Muscle of back (tissue), 13 donors: ENCODE measurements at places on chromosomes 7 and 10.
A peak's percentile ranks its signal among the peaks of the same experiment; 100 is the strongest.

DNA sequence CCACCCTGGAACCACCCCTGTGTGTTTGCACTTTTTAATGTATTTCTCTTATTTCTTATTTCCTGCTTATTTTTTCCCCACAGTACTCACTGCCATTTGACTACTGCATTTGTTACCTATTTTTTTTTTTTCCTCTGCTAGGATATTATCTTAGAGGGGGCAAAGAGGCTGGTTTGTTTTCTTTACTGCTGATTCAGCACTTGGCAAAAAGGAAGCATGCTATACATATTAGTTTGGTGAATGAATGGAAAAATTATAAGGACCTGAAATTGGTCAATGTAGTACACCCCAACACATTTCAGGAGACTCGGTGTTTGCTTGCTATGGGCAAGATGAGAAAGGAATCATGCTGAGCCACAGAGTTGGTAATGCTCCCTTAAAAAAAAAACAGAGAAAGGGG lies 193.5 kb downstream of the SORCS3 start:
- no peak for DNase-seq

DNA sequence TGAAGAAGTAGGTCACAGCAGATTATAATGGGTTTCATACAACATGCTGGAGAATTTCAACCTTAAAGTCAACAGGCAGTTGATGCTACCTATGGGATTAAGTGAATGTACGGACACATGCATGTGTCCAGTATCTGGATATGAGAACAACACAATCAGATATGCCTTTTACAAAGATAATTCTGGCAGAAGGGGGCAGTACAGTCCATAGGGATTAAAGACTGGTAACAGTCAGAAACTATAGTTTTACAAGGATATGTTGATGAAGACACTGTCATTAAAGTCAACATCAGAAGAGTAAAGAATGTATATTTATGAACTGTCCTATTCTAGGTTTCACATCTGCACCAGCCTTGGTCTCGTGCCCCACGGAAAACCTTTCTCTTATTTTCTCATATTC lies 41.5 kb downstream of the ANKMY2 start:
- DNase-seq: no peak

GRCh38 chr10:127997271-127997670 lies 90.4 kb downstream of the PTPRE start:
- DNase-seq: peak; percentile 71

DNA sequence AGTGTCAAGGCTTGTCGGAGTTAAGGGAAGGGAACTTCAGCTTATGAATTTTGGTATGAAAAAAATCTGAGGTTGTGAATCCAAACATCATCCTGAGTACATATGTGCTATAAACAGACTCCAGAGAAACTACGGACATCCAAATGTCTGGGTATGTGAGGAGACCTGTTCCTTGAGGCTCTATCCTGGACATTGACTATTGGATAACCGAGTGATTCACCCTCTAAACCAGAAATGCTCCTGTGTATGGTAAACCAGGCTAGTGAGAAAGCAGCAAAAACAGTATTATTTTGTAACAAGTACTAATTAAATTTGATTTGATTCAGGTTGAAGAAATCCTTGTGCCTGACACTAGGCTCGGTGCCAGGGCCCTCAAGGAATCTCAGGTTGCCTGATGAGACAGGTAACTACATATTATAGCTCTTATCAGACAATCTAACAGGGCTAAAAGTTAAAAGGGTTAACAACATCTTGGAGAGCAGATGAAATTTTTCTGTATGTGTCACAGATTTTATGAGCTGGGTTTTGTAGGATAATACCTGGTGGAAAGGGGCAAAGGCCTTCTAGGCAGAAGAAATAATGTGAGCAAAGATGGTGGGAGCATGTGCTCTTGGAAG lies 10.4 kb upstream of the STOX1 start:
- DNase-seq: no peak

- DNase-seq: no peak
These were observed 885.1 kb downstream of the CCSER2 start for GRCh38 chr10:85213493-85213892.

DNA sequence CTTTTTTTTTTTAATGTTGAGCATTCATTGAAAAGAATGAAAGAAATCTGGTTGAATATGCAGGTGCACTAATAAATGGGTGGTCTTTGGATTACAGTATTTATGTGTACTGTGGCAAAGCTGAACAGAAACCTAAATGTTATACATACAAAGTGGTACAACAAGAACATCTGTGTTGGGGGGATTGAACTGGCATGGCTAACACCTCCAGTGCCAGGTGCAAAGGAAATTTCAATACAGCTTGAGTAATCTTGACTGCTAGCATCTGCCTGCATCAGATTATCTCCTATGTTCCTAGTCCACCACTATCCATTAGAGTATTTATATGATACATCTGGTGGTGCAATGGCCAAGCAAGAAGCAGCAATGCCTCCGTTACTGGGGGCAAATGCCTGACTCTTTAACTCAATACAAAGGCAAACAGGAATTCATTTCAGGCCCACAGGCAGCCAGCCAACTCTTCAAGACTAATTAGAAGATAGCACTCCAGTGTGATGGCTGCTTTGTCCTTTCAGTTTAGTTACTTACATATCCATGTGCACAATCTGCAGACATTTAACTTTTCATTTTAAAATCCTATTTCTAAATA lies 220.5 kb upstream of the ETV1 start:
- no peak for DNase-seq

DNA sequence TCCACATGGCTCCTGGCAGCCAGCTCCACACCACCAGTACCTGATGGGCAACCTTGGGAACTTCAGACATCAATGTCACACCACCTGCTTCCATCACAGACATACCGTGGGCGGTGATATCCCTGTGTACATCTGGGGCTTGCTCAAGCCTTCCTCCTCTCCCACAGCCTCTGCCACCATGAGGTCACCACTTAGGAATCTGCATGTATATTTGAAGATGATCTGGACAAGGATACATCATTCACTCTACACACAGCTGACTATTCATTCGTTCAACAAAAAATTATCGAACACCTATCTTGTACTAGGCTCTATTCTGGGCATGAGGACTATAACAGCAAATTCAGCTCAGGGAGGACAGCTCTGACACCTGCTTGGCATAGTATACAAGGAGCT lies 6.8 kb downstream of the DLG5 start:
- DNase-seq: no peak

DNA sequence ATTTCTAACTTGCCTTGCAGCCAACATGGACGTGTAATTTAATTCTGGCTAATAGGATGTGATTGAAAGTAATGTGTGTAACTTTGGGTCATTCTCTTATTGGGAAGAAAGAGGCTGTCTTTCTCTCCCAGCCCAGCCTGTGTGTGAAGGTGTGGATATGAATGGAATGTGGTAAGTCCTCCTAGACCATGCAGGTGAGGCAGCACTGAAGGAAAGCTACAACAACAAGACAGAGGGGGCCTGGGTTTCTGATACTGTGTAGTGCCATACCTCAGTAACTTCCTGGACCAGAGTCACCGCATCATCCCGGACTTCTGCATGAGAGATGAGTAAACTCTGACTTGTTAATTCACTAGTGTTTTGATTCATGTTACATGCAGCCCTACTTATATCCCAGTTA lies 237.0 kb downstream of the EXOC4 start:
- no peak for DNase-seq

GRCh38 chr7:88668591-88668990 lies 90.9 kb upstream of the ZNF804B start:
- DNase-seq: no peak

DNA sequence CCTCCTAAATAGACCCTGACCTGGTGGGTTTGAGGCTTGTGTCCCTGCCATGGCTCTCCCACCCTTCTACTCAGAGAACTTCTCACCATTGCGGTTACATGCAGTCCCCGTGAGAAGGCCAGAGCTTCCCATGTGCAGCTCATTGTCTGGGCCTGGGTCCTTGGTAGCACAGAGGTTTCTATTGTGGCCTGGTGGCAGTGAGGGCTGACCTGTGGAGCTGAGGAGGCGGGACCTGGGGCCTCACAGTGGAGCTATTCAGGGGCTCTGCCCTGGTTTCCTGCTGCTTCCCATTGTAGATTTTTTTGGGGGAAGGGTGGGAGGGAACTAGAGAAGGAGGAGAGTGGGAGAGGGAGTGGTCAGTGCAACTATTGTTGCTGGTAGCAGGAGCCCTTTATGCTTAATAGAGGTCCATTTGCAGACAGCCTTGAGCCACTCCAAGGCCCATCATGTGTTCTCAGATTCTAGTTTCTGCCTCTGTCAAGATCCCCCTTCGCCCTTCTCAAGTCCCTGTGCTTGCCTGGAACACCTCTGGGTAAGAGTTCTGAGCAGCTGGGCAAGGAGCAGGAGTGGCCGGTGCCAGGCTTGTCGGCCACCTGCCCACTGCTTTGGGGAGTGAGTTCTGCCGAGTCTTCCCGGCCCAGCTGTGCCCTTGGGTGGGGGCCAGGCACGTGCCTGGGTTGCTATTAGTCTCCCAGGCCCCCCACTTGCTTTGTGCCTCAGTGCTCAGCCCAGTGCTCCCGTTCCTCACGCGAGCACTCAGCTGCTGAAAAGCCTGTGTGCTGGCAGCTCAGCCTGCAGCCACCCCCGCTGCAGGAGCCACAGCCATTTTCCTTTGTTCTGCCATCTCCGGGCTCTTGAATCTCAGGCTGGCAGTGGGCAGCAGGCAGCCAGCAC lies 10.7 kb downstream of the TSPAN14 start:
- peak; percentile 50 for DNase-seq

DNA sequence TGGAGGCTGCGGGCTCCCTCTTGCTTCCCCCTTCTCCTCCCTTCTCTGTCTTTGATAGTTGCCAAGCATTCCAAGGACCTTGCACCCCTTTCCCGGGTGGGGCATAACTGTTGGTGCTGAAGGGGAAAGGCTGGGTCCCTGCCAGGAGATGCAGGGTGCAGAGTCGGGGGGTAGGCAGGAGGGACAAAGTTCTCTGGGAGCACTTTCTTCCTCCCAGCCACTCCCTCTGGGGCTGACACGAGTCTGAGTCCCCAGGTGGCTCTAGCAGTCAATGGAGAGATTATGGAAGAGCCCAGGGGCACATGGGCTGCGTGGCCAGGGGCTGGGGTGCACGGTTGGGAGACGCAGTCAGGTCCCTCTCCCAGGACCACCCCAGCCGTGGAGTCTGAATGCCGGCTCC lies 2.1 kb downstream of the CLDN15 start:
- no peak for DNase-seq

DNA sequence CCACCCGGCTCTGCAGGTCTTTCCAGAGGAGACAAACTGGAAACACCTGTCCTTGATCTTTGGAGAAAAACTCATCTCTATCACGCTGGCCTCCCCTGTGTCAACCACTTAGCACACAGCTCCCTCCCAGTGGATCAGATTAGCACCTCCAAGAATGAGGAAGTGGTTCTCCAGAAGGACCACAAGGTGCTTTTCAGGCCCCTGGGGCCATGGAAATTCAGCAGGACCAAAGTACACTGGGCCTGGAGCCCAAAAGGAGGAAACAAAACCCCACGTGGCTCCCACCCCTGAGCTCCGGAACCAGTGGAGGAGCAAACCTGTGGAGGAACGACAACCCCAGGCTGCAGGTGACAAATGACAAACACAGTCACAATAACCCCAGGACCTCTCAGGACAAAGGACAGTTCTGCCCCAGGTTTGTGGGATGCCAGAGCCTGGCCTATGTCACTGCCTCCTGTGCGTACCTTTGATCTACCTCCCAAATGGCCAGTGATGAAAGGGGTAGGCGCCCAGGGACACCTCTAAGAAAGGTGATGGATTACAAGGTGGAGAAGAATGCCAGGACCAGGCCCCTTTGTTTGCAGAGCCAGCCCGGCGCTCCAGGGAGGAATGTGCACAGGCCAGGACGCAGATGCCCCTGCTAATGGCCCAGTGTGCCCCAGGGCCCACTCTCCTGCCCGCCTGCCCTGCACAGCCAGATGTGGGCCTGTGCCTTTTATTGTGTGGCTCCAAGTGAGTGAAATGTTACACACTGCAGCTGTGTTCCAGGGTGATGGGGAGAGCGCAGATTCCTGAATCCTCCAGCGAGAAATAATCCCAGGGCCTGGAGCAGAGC lies 5.7 kb downstream of the TNS3 start:
- DNase-seq: peak; percentile 95

DNA sequence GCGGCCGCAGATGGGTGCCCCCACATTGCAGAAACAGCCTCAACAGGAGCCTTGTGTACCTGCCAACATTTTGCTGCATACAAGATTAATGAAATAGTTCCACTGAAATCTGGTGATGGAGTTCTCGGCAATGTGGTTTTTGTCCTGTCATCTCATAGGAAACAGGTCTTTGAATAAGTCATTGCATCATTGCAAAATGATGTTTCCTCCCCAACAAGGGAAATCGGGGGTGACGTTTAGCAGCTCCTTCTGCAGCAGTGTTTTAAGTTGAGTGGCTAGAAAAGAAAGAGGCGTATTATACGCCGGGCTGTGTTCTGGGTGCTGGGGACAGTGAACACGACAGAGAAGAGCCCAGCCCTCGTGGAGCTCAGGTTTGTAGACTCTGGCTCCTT lies 177.0 kb downstream of the PRKAG2 start:
- no peak for DNase-seq

DNA sequence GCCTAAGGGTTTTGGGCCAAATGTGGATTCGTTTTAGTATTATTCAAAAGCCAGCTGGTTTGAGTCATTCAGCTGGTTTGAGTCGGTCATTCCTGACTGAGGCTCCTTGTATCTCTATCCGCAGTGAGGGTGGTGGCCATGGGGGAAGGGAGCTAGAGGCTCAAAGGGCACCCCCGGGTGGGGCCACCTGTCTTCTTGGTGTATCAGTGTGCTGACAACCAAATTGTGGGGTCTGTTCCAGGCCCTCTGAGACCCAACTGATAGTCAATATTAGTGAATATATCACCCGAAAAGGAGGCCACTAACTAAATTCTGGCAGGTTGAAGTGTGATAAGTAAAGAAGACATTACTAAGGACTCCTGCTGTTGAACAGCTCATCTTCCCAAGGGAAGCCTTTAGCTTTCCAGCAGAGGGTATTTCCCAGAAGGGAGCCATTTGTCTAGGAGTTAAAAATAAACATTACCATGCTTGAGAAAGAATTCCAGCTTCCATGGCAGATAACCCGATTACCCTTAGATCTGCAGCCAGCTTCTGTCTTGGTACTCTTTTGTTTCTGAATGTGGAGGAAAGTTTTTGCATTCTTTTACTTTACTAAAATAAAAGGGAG lies 29.9 kb upstream of the DDX50 start:
- DNase-seq: peak; percentile 41

DNA sequence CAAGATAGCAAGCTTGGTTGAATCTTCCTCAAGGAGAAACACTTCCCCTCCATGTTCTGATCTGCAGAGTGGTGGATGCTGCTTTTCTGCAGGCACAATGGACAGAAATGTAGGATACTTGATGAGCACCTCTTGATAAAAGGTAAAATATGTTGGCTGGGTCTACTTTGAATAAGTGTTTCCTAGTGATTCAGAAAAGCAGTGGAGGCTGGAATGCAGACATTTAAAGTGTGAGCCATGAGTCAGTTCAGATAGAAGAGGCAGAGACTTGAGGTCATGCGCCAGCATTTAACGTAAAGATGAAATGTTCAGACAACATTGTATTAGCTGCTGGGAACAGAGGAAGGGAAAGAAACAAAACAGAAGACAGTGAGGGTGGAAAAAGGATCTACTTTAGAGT lies 403.1 kb downstream of the ADRA2A start:
- DNase-seq: no peak

DNA sequence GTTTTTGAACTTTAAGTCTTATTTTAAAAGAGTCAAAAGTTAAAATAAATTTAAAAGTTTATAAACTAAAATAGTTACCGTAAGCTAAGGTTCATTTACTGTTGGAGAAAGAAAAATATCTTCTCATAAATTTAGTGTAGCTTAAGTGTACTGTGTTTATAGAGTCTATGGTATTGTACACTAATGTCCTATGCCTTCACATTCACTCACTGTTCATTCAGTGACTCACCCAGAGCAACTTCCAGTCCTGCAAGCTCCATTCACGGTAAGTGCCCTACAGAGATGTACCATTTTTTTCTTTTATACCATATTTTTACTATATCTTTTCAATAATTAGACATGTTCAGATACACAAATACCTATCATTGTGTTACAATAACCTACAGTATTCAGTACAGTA lies 97.6 kb downstream of the PTN start:
- DNase-seq: no peak
